ENCODE measurements at places on chromosomes 2 and 18. TPM values are rescaled to one million over a fixed set of nuclear protein-coding genes. Genes with fewer than 3 reads are reported as not detected.

- no peak for DNase-seq
Measured at GRCh38 chr2:178070824-178071223, 1.8 kb downstream of the PDE11A start.

- DNase-seq: no peak
Measured at GRCh38 chr2:70645733-70646419, 92.2 kb upstream of the TGFA start.

- no peak for DNase-seq
Measured at GRCh38 chr2:8671802-8672201, 10.1 kb upstream of the ID2 start.

- no peak for DNase-seq
Measured at GRCh38 chr2:20050104-20050645, 1.3 kb downstream of the LAPTM4A start.

- DNase-seq: no peak
Measured at GRCh38 chr2:138474100-138474825, 27.3 kb upstream of the SPOPL start.

GRCh38 chr2:186629250-186629996 is 39.6 kb downstream of the ITGAV start:
- DNase-seq: no peak

WNT6 gene
- total RNA-seq: not detected

SIX3 gene
- not detected for total RNA-seq

POTEI gene
- total RNA-seq: not detected

CNDP1 gene
- total RNA-seq: not detected

MAP2 gene
- not detected for total RNA-seq

All from activated T-helper 1 cell treated with anti-CD3 and anti-CD28 coated beads, Interleukin-12 subunit alpha, Interleukin-12 subunit beta, Interleukin-2, Interleukin-4 antibody, amounts not matched to agents 30 ng/mL and 10 ng/mL and 1 ng/mL, durations not matched to agents 14 hours and 24 hours and 36 hours (primary cell).